ENCODE measurements at places on chromosomes 6 and 20.

DNA sequence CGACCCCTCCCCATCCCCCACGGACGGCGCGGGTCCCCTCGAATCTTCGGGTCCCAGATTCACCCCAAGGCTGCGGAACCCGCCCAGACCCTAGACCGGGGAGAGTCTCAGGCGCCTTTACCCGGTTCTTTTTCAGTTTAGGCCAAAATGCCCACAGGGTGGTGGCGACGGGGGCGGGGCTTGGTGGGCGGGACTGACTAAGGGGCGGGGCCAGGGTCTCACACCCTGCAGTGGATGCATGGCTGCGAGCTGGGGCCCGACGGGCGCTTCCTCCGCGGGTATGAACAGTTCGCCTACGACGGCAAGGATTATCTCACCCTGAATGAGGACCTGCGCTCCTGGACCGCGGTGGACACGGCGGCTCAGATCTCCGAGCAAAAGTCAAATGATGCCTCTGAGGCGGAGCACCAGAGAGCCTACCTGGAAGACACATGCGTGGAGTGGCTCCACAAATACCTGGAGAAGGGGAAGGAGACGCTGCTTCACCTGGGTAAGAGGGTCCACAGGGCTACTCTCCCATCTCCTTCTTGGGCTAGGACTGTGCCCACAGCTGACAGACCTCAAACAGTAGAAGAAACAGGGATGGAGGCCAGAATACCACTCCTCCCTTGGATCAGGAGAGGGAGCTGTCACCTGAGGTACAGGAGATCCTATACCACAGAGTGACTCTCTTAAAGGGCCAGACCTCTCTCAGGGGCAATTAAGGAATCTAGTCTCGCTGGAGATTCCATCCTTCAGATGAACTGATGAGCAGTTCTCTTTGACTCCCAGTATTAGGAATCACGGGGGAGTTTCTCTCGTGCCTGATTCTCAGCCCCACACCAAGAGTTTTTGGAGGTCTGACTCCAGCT is 942 bp downstream of the HLA-E start:
- peak; percentile 39 for DNase-seq

DNA sequence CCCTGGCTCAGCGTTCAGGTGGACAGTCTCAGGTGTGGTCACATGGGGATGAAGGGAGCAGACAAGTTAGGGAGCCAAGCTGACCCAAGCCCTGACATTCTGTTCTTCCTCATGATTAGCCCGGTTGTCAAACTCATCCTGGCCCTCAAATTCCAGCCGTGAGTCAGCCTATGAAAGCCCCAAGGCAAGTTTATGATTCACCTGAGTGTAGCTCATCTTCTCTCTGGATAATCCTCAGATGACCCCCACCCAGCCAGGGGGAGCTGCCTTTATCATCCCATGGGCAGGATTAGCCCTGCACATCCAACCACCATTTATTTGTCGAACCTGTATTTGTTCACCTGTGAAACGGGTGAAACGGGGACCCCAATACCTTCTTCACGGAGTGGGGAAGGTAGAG is 161.9 kb downstream of the DHX35 start:
- DNase-seq: no peak

DNA sequence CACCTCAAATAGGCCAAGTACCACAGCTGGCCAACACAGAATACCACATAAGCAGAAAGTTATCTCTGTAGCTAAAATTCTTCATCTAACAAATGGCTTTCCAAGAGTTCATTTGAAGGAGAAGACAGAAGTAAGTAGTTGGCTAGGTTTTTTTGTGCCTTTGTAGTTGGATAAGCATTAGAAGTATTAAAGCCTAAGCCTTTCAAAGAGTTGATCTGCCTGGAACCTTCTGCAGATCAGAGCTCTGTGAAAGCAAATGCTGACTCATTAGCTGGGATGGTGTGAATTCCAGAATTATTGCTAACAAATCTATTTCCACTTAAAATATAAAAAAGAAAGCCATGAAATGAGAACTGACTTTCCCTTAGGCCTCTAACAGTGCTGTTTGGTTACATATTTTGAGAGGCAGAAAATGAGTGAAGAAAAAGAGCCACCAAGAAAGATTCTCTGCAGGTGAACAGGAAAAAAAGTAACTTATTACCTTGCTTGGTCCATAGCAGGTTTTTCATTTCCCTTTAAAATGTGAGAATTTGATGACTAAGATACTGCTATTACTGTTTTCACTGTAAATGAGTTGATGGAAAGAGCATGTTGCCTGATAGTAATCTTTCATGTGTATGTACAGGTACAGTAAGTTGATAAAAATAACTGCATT is 763.2 kb upstream of the FLRT3 start:
- no peak for DNase-seq

- no peak for DNase-seq
Measured at GRCh38 chr20:35216541-35216940, 9.9 kb upstream of the MMP24 start.

DNA sequence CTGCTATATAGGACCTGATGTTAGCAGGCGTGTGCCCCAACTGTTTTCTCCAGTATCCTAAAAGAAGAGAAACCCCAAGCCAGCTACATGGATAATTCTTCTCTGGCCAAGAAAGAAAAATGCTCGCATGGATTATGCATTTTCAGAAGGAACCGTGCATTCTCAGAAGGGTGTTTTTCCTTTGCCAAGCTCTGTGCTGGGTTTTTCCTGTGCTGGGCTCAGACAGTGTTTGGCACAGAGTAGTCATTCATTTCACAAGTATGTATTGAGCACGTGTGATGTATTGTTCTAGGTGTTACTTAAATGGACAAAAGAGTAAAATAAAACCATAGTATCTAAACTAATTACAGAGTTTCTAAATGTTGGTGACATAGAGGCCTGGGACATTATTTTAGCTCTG is 62.7 kb upstream of the ZNF133 start:
- DNase-seq: no peak

DNA sequence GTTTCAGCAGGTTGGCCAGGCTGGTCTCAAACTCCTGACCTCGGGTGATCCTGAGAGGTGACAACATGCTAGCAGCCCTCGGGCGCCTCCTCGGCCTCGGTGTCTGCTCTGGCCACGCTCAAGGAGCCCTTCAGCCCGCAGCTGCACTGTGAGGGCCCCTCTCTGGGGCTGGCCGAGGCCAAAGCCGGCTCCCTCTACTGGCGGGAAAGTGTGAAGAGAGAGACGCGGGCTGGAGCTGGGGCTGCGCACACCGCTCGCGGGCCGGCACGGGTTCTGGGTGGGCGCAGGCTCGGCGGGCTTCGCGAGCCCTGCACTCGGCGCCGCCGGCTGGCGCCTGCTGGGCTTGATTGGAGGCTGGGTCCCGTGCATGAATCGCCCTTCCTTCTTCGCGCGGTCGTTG is 80.8 kb upstream of the RBM24 start:
- no peak for DNase-seq

GRCh38 chr6:56484669-56485068 is 158.0 kb downstream of the DST start:
- no peak for DNase-seq

- DNase-seq: no peak
Measured at GRCh38 chr20:2890742-2891141, 17.5 kb downstream of the PTPRA start.

All from Jurkat, Clone E6-1 (cell line).